Posterior cingulate gyrus (tissue), 11 donors: ENCODE measurements at places on chromosomes 5 and 9.

GRCh38 chr9:22238809-22239684, 207.6 kb upstream of the DMRTA1 start:
- no peak for DNase-seq

GRCh38 chr9:96513622-96514021, 63.7 kb downstream of the HABP4 start:
- DNase-seq: no peak

DNA sequence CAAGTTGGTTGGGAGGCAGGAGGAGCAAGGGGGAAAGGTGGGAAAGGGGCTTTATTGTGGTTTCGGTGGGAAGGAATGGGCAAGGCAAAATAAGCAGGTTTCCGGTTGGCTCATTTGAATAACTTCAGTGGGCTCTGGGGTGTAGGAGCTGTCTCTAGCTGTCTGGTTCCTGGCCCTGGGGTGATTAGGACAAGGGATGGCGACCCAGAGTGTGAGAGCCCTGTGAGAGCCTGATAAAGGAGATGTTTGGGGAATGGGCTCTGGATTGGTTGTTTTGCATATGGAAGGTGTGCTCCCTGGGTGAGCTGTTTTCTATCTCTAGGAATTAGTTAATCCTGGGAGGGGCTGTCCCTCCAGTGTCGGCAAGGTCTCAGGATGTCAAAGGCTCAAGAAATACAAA, 15.4 kb downstream of the ANKRD34B start:
- DNase-seq: no peak

DNA sequence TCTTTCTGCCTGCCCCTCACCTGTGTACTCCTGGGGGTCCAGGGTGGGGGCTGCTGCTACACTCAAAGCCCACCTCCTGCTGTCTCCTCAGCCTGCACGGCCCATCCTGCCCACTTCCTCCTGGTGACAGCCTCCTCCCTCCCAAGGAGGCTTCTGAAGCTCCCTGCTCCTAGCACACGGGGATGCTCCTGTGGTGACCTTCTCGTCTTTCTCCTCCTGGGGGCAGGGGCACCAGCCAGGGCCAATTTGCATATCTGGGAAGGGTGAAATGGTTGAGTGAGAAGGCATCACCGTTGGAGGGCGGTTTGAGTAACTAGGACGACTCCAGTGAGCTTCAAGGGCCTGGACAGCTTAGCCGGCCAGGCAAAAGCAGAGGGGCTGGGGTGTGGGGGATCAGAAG, 51.9 kb upstream of the COL5A1 start:
- DNase-seq: peak; percentile 69

DNA sequence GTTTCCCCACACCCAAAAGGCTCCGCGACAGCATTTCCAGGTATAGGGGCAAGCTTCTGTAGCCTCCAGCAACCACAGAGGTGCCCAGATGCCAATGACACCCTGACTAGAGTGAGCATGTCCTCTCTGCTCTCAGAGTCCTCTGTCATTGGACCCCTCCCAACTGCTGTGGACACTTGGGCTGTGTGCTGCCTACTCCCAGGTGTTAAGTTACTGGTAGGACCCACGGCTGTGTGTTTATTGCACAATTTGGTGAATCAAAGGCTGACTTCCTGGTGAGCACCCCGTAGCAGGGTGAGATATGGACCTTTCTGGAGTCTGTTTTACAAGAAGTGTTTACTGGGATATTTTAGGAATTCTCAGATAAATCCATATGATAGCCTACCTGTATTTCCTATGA, 36.0 kb downstream of the SH3GL2 start:
- DNase-seq: no peak

- DNase-seq: no peak
Measured at GRCh38 chr9:135758056-135758455, 56.1 kb downstream of the KCNT1 start.

DNA sequence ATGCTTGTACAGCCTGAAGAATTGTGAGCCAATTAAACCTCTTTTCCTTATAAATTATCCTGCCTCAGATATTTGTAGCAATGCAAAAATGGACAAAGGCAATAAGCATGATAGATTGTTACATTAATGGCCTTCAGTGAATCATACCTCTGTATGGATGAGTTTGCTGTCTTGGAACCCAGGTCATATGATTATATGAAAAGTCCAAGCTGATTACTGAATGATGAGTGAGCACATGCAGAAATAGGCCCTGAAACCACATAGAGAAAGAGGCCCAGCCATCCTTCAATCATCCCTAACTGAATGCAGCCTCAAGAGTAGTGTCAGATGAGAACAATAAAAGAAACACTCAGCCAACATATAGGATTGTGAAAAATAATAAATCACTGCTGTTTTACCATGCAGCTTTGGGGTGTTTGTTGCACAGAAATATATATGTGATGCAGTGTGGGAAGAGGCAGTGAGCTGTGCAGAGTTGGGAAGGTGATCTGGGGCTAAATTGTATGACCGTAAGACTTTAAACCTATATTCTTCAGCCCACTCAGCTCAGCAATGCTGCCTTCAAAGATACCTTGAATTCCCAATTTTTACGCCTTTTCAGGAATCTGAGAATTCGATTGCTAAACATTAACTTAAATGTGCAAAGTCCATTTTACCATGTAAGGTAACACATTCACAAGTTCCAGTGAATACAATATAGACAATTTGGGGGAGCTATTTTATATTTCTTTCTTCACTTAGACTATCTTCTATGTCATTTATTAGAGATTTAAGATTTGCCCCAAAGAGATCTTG, 36.3 kb upstream of the SHISAL2B start:
- no peak for DNase-seq

- DNase-seq: no peak
Measured at GRCh38 chr9:70290626-70291025, 31.8 kb downstream of the SMC5 start.

DNA sequence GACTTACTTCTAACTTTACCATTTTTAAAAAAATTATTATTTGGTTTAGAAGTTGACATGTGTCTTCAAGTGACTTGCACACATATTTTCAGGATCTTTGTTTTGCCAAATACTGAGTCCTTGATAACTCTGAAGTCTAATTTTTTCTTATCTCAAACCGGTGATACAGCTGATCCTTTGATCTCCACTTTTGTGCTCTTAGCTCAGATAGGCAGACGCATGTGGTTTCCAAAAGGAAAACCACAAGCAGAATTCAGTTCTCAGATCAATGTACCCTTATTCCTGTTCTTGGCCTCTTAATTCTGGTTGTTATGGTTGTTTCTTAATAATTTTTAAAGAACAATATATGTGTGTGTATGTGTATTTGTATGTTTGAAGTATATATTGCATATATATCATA, 238.3 kb upstream of the EDIL3 start:
- no peak for DNase-seq

- DNase-seq: no peak
Measured at GRCh38 chr9:135228345-135228982, 141.0 kb downstream of the OLFM1 start.

DNA sequence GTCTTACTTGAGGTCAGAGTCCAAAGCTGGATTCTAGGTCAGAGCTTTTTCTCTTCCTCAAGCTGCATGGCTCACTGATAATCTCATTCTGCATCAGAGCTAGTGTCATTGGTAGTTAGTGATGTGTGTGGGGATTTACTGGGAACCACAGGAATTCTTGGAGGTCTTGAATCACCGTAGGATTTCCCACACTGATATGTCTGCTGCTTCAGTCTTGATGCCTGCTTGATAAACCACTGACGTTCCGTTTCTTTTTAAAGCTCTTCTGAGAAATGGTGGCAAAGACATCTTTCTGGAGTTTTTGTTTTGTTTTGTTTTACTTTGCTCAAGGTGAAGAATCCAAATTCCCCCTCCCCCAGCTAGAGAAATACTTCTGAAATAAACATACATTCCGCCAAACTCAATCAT, 1.2 kb upstream of the GARIN3 start:
- DNase-seq: no peak

DNA sequence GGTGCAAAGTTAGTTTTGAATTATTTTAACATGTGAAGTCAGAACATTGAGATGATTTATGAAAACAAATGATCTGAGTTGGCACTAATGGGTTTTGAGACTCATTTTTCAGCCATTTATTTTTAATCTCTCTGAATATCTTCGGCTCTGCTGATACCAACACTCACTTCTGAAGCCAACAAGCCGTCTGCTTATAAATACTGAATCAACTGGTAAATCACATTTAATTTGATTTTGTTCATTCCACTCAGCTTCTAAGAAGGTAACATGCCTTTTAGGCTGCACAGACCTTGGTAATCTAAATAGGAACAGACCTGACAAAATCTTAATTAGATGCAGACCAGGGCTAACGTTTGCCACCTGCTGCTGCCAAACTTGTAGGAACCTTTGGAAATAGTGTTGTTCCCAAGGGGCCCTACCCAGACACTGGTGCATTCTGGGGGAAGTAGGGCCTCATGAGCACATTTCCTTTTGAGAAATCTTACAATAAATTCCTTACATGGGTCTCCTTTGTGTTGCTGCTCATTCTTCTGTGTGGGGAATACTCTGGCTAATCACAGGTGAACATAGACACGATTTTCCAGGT, 182.2 kb downstream of the KCTD16 start:
- DNase-seq: no peak

DNA sequence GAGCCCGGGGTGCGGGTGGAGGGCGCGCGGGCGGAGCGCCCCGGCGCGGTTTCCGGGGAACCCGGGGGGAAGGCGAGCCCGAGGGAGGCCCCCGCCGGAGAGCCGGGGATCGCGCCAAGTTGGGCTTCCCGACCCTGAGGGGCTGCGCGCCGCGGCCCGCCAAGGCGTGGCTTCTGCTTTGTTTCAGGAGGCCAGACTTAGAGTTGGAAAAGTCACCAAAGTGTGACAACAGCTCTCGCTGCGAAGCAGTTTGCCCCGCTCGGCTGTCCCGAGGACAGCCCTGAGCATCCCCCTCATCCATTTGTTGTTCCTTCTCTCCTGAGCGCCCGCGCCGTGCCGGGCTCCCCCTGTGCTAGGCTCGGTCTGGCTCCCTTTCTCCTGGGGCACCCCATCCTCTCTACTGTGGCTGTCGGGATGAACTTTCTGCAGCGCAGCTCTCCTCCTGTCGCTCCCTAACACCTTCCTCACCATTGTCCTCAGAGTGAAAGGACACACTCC, 410 bp downstream of the GLIPR2 start:
- peak; percentile 70 for DNase-seq

- no peak for DNase-seq
Measured at GRCh38 chr5:122882831-122883230, 37.4 kb downstream of the SNX24 start.

DNA sequence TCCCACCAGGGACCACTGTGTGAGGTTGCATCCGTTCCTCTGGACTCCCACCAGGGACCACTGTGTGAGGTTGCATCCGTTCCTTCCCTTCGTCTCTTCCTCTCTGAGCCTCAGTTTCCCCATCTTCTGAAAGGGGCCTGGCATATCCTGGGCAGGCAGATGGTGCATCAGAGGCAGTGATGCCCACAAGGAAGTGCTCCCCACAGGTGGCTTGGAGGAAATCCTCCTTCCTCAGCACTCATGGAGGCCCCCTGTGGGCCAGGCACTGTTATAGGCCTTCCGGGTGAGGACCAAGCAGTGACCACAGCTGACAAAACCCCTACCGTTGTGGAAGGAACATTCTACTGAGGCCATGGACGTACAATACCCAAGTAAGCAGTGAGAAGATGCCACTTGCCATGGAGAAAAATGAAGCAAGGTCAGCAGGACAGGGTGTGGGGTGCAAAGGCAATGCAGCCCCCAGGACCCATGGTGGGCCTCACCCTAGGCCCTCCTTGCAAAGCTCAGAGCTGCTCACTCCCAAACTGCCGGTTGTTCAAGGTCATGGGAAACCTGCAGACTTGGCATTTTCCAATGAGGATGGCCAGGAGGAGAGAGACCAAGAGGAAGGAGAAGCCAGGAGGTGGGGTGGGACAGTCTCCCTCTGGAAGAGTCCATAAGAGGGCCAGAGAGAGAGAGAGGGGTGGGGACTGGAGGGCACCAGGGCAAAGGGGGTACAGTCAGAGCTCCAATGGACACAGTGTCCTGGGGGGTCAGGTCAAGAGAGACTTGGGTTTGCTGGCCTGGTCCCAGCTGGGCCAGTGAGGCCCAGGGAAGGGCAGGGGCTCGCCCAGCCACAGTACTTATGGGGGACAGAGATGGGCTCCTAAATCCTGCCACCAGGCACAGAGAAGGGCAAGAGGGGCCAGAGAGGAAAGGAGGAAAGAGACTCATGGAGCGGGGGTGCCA, 51.1 kb downstream of the C9orf50 start:
- DNase-seq: no peak

DNA sequence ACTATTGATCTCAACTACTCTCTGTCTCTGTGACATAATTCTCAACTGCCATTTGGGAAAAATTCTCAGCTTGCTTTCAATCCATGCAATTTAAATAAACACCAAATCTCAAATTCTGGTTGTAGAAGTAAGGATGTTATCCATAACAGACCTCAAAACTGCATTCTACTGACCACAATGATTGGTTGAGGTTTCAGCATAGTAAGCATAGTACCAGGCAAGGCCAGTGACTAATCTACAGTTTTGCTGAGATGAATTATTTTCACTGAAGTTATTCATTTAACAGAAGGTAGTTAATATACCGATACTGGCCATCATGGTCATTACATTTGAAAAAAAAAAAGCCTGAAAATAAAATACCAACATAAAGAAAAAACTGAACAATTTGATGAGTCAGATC, 488.0 kb upstream of the CDH18 start:
- no peak for DNase-seq

GRCh38 chr9:99079542-99079941, 25.4 kb upstream of the TGFBR1 start:
- DNase-seq: no peak

DNA sequence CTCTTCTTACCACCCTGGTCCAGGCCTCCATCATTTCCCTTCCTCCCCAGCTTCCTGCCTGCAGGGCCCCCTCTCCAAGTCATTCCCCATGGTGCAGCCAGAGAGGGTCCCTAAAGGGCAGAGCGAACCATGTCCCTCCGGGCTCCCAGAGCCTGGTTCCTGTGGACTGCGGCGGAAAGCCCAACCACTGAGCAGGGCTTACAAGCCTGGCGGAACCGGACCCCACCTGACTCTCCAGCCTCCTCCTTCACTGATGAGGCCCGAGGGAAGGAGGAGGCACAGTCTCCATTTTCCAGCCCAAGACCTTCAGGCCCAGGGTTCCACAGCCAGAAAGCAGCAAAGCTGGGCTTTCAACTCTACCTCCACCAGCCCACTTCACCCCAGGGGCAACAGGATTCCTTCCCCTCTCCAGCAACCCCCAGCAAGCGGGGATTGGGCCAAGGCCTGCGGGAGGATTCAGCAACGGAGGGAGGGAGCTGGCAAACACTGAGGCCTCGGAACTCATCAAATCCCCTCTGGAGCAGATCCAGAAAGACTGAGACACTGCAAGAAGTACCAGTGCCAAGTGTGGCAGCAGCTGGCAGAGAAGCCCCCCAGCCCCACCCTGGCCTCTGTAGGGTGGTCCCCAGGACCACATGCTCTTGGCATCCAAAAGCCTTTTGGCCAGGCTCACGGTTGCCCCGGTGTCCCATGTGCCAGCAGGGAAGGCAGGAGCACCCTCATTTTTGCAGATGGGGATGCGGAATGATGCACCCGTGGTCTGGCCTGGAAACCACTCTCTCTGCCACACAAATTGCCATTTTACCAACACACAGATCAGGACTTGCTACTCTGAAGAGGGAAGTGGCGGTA, 3.1 kb downstream of the FAM163B start:
- DNase-seq: no peak

DNA sequence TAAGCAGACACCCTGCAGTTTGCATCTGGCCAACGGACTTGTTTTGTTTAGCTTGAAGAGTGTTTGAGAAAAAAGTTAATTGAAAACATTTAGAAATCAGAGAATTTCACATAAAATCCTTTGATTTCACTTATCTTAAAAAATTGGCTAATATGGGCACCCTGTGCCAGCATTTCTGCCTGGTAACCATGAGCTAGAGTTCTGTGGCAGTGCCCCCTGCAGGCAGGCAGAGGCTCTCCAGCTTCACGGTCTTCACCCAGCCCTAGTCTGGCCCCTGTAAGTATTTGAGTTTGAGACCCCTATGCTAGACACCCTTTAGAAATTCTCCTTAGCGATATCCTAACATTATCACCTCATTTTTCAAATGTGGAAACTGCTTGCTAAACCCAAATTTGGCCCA, 18.8 kb upstream of the FANCC start:
- DNase-seq: no peak
